ENCODE measurements at places on chromosomes 7 and 10. TPM values are rescaled to one million over a fixed set of nuclear protein-coding genes. Genes with fewer than 3 reads are reported as not detected.
A peak's percentile ranks its signal among the peaks of the same experiment; 100 is the strongest.

ACTL6B gene
- total RNA-seq, result not detected

MCM10 gene
- 89.3 TPM for total RNA-seq

BTAF1 gene
- total RNA-seq, result 43.4 TPM

WDR86 gene
- total RNA-seq, result 0.86 TPM

DNA sequence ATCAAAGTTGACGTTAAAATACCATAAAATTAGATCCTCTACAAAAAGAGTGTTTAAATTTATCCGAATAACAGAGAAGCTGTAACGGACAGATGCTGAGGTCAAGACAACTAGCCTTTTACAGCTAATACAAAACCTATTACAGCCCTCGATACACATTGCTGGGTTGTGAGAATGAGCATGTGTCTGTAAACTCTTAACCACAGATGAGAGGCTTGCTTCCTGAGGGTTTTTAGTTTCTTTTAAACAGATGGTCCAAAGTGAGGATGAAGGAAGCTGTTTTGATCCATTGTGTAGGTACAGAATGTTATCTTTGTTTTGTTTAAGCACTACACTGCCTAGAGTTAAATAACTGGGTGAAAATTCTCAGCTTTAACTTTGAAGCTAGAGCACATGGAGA lies 578.2 kb downstream of the PARD3 start:
- H3K4me1 ChIP-seq, result peaks cover 10% of the 10 kb centered on the region
- H3K27me3 ChIP-seq, result no peaks in the 10 kb centered on the region
- H3K36me3 ChIP-seq, result no peaks in the 10 kb centered on the region
- DNase-seq, result no peak

GRCh38 chr10:22657566-22658225 lies 56.7 kb downstream of the PIP4K2A start:
- no peaks in the 10 kb centered on the region for H3K27me3 ChIP-seq
- H3K4me1 ChIP-seq, result peaks cover 31% of the 10 kb centered on the region
- peak; percentile 48 for DNase-seq
- H3K27ac ChIP-seq, result peak overlapping the region; percentile 46
- peak overlapping the region; percentile 2 for H3K4me3 ChIP-seq

GRCh38 chr10:60849217-60849616 lies 70.9 kb downstream of the CDK1 start:
- H3K4me3 ChIP-seq, result no peak overlapping the region
- H3K36me3 ChIP-seq, result no peaks in the 10 kb centered on the region
- no peak for DNase-seq
- H3K27me3 ChIP-seq, result no peaks in the 10 kb centered on the region
- no peak overlapping the region for H3K27ac ChIP-seq

- H3K27ac ChIP-seq, result no peak overlapping the region
- DNase-seq, result no peak
- H3K36me3 ChIP-seq, result no peaks in the 10 kb centered on the region
- H3K4me3 ChIP-seq, result no peak overlapping the region
Observed at GRCh38 chr7:42070068-42070467, 166.9 kb downstream of the GLI3 start.

All from A673 (cell line).